ENCODE measurements at places on chromosomes 4 and X.

DNA sequence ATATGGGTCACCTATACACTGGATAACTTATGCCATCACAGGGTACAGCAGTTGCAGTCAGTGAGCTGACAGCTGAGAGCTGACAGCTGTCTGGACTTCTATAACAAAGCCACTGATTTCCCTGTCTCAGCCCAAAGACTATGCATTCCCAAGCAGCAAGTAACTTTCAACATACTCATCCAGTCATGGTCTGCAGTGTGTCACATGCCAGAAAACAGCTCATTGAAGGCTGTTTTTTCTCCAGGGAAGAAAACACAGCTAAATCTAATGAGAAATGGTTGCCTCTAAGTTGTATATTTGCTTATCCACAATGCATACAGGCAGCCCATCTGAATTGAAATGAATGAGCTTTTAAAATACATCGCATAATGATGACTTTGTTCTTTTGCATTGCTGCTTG, 6.3 kb downstream of the KIAA1210 start:
- no peak for DNase-seq

DNA sequence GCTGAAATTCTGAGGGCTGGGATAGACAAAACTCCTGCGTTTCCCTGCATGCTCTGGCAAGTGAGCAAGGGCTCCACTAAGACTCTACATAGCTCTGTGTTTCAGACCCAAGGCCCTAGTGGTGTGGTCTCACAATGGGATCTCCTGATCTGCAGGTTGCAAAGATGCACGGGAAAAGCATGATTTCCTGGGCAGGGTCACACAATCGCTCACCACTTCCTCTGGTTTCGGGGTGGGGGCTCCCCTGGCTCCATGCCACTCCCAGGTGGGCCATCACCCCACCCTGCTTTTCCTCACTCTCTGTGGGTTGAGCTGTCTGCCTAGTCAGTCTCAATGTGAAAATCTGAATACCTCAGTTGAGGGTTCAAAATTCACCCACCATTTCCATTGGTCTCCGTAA, 111.5 kb downstream of the KLF8 start:
- no peak for DNase-seq

- no peak for DNase-seq
Observed at GRCh38 chrX:55783723-55784122, 66.2 kb downstream of the RRAGB start.

DNA sequence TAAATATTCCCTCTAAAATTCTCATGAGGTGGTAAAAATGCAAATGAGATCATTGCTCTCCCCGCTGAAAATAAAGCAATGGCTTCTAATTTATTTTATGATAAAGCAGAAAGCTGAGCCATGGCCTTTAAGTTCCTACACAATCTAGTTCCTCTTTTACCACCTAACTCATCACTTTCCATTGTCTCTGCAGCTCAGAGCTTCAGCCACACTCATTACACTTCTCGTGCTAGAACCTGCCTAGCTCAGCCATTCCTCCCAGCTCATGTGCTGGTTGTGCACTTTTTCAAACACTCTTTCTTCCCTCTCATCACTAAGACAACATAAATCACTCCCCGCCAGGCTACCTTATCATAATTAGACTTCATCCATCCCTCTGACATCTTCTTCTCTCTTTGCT, 1112.1 kb upstream of the PRKX start:
- no peak for DNase-seq

DNA sequence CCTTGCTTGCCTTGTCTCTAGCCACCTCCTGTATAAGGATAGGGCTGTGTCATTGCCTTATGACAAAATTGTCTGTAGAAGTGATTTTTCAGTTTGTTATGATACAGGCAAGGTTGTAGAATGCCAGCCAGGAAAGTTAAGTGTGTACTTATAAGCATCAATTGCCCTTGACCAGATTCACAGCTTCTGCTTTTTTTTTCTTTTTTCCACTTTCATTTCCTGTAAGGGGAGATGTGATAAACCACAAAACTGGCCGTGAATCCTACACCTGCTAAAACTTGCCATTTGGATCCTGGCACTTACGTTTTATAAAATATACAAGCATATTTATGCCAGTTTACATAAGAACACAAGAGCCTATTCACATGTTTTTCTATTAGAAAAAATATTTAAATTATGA, 35.0 kb upstream of the BMPR1B start:
- DNase-seq, result no peak

GRCh38 chr4:25552580-25553271, 102.9 kb upstream of the SLC34A2 start:
- no peak for DNase-seq

DNA sequence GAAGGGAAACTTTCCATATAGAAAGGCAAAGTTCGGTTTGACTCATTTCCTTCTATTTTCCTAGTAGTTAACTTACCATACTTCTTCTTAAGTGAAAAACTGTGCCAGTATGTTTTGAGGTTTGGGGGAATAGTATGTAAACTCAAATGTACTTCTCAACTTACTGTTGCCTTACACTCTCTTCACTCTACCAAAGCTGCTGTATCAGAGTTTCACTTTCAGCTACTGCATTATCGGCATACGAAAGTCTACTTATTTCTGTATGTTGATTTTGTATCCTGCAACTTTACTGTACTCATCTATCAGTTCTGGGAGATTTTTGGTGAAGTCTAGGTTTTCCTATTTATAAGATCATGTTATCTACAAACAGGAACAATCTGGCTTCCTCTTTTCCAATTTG, 932.7 kb downstream of the FAT4 start:
- no peak for DNase-seq

DNA sequence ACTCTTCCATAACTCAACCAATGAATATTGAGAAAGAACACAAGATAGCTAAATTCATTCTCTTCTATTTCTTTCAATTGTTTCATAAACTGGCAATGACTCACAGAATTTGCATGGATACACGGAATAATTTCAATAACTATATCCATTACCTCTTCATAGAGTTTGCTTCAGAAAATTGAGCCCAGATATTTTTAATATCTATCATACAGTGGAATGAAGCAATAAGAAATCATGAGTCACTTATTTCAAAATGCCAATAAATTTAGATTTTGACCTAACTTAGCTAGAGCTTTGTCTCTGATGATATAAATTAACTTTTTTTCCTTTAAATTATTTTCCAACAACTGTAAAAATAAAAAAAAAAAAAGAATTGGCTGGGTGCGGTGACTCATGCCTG, 22.2 kb upstream of the MANBA start:
- DNase-seq, result no peak

- DNase-seq, result no peak
Observed at GRCh38 chrX:68897118-68897945, 68.5 kb downstream of the EFNB1 start.

DNA sequence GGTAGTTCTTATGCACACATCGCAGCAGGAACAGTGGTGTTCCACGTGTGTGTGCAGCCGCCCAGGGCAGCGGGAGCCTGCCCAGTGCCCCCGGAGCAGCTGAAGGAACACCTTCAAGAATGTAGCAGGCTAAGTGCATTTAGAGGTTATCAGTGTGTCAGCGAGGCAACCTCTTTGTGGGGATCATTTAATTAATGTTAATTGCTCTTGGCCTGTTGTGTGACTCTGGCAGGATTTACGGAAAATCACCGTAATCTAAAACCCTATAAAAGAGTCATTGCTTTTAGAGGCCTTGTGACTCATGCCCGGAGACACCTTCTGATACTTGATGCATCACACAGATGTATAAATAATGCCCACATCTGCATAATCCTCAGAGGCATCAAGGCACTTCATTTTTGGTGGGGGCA, 47.3 kb upstream of the GATB start:
- no peak for DNase-seq

GRCh38 chrX:111447298-111447697, 35.3 kb upstream of the DCX start:
- no peak for DNase-seq

DNA sequence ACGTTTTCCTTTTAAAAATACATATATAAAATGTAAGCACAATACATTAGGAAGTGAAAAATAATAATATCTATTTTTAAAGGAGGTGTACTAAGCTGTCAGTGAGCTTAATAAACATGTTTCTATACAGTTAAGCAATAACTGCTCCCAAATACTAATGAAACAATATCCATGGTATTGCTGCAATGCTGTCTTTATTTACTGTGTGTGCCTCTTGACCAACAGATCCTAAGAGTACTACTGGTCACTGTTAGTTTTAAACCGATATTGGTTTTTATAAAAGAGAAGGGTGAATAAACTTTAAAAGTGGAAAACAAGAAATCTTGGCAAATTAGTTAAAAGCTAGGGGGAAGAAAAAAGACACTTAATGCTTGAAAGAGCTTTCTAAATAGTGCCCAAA, 1029.0 kb downstream of the FSTL5 start:
- DNase-seq, result no peak

DNA sequence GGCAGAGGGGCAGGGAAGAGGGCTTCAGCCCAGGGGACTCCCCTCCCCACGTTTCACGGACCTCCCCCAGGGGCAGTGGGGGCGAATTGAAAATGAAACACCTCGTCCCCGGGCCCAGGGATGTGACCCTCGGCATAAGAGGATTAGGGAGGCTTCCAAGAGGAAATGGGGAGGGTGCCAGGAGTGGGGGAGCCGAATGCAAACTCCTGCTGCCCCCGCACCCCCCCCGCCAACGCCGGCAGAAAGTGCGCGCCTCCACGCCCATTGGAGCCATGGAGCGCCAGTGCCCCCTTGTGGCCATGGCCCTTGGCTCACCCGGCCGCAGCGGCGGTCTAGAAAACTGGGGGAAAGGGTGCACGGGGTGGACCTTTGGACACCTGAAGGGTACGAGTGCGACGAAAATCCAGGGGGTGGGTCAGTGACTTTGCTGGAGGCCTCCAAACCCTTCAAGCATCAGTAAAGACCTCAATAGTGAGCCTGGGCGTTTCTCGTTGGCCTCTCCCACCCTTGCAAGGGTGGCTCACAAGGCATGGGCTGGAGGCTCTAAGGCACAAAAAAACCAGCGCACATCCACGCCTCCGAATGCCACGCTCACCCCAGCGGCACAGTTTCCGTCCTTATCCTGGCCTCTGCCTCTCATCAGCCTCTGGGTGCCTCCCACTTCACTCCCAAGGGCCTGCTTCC, 120.8 kb upstream of the PJA1 start:
- no peak for DNase-seq

DNA sequence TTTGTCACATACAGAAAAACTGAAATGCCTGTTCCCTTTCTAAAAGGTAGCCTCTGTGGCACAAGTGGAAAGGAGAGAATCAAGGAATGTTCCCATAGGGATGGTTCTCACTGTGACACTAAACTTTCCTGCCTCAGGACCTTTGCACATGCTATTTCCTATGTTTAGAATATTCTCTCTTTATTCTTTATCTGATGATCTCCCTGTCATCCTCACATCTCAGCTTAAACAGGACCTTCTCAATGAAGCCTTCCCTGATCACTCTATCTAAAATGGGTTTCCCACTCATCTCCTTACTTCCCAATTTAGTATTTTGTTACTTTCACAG, 32.3 kb downstream of the HOPX start:
- no peak for DNase-seq

DNA sequence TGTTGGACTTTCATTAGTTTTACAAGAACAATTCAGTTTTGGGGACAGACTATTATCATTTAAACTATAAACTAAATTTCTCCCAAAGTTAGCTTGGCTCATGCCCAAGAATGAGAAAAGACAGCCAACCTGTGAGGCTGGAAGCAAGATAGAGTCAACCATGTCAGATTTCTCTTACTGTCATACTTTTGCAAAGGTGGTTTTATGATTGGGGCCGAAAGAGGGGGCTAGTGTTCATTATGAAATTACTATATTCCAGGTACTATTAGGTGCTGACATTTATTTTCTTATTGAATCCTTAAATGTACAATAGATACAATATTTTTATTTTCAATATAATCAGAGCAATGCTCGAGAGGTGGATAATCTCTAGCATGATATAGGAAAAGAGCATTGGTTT, 30.6 kb downstream of the HERC6 start:
- DNase-seq, result no peak

- no peak for DNase-seq
Observed at GRCh38 chrX:116239944-116240840, 69.6 kb downstream of the AGTR2 start.

- DNase-seq, result no peak
Observed at GRCh38 chr4:106497271-106497670, 128.7 kb upstream of the GIMD1 start.

DNA sequence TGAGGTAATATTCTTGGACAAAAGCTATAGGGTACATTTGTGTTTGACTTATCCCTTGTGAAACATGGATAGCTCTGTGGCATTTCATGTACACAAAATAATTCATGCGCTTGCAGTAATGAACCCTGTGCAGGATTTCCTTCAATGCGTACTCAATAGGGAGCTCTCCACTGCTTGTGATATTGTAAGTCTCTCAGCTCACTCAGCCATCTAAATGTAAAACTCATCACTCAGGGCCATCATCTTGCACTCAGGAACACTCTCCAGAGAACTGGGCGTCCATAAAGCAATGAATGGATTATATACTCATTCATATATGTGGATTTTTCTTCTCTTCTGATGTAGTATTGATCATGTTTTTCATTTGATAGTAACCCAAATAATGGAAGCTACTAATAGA, 288.1 kb downstream of the DCTD start:
- DNase-seq, result no peak

GRCh38 chrX:32045149-32045548, 973.3 kb upstream of the FTHL17 start:
- no peak for DNase-seq

DNA sequence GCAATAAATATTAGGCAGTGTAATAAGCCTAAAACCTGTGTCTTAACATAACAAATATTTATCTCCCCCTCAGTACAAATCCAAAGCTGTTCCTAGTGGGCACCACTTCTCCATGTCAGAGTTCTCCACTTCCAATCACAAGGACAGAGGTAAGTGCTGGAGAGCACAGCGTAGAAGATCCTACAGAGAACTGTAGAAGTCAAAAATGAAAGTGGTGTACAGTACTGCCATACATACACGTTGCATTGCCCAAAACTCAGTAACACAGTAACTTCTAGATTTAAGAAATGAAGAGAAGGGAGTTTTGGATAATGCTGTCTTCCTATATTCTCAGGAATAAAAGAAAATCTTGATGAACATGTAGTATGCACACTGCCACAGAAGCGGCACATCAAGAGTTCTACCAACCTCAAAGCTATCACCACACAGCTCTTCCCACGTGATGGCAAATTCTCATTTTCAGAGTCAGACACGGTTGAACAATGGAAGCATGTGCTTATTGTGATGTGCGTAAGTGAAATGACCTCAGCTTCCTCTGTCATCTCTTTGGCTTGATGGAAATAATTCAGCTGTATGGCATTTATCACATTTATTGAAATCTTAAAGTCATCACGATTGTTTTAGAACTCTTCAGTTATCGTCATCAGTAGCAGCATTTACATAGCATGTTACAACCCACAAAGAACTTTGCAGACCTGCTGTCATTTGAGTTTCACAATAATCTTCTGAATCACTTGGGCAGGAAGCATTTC, 27.1 kb upstream of the SPANXN4 start:
- DNase-seq, result no peak

DNA sequence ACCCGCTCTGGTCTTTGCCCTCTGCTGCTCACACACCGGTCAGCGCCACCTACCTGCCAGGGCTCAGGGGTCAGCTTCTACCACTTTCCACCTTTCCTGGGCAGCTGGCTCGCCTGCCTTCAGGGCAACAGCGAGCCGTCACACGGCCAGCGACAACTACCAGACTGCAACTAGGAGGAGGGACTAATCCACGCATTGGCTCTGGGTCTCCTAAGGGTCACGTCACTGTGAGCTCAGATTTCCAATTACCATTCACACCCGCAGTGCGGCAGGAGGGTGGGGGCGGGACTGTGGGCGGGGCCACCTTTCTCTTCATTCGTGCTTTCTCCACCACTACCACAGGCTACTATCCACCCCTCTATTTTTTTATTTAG, at the start of gene BEX5:
BEX5 (minus strand) TSS at position 172 of the 374 bp plus-strand sequence. CDS start 1,712 bp downstream, outside the sequence.
- no peak for DNase-seq

GRCh38 chr4:94911106-94911505, 153.4 kb downstream of the BMPR1B start:
- no peak for DNase-seq

GRCh38 chrX:115591856-115592842, 31.2 kb downstream of the PLS3 start:
- DNase-seq, result no peak
